ENCODE measurements at places on chromosomes 1 and 21. TPM values are rescaled to one million over a fixed set of nuclear protein-coding genes. Genes with fewer than 3 reads are reported as not detected.

Gene ESRRG
- not detected for total RNA-seq

DNA sequence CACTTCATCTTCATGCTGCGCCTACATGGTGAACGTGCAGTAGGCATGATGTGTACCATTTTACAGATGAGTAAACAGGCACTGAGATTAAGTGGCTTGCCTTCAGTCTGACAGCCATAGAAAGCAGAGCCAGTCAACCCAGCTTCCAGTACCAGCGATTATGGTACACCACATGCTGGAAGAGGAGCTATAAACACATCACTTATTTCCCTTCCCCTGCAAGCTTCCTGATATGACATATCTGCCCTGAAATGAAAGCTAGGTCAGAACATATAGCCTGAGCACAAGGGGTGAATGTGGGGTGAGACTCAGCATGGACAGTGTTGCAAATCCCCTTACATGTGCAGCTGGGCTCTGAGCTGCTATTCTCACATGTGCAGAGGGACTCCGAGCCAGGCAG lies 33.8 kb upstream of the IL20 start:
- no peak overlapping the region for H3K4me3 ChIP-seq
- peaks cover 5% of the 10 kb centered on the region for H3K27me3 ChIP-seq
- peaks cover 22% of the 10 kb centered on the region for H3K4me1 ChIP-seq
- no peak for DNase-seq
- no peak overlapping the region for H3K27ac ChIP-seq

Gene LENEP
- total RNA-seq = not detected

DNA sequence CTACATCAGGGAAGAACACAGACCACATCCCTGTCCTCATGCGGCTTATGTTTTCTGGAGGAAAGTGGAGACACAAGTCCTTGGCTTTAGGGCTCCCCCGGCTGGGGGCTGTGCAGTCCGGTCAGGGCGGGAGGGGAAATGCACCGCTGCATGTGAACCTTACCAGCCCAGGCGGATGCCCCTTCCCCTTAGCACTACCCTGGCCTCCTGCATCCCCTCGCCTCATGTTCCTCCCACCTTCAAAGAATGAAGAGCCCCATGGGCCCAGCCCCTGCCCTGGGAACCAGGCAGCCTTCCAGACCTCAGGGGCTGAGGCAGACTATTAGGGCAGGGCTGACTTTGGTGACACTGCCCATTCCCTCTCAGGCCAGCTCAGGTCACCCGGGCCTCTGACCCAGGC lies 45.5 kb downstream of the TNNT2 start:
- H3K36me3 ChIP-seq = no peaks in the 10 kb centered on the region
- peaks cover 68% of the 10 kb centered on the region for H3K27me3 ChIP-seq
- DNase-seq = no peak
- peaks cover 5% of the 10 kb centered on the region for H3K4me1 ChIP-seq
- no peak overlapping the region for H3K4me3 ChIP-seq
- H3K27ac ChIP-seq = no peak overlapping the region

Gene IRF6
- total RNA-seq = 0.14 TPM

- no peaks in the 10 kb centered on the region for H3K36me3 ChIP-seq
- H3K27ac ChIP-seq = no peak overlapping the region
- H3K4me3 ChIP-seq = no peak overlapping the region
- H3K27me3 ChIP-seq = peaks cover 52% of the 10 kb centered on the region
These were observed 6.5 kb upstream of the C2CD4D start for GRCh38 chr1:151846062-151846568.

Gene NECAP2
- total RNA-seq = 70.4 TPM

- no peaks in the 10 kb centered on the region for H3K36me3 ChIP-seq
- H3K27ac ChIP-seq = no peak overlapping the region
- H3K4me1 ChIP-seq = peaks cover 8% of the 10 kb centered on the region
- H3K27me3 ChIP-seq = peaks cover 36% of the 10 kb centered on the region
These were observed 261.1 kb downstream of the CAMTA1 start for GRCh38 chr1:7046314-7046713.

- H3K4me1 ChIP-seq = peaks cover 90% of the 10 kb centered on the region
- H3K27me3 ChIP-seq = no peaks in the 10 kb centered on the region
- peak overlapping the region; percentile 88 for H3K27ac ChIP-seq
- H3K36me3 ChIP-seq = no peaks in the 10 kb centered on the region
These were observed 18.1 kb upstream of the PTPN14 start for GRCh38 chr1:214569357-214570004.

Gene RPTN
- not detected for total RNA-seq

- peak overlapping the region; percentile 93 for H3K27ac ChIP-seq
- peaks cover 86% of the 10 kb centered on the region for H3K4me1 ChIP-seq
- peak; percentile 82 for DNase-seq
- no peaks in the 10 kb centered on the region for H3K27me3 ChIP-seq
- peaks cover 53% of the 10 kb centered on the region for H3K36me3 ChIP-seq
These were observed 31.8 kb downstream of the SDCCAG8 start for GRCh38 chr1:243287652-243288051.

GRCh38 chr1:106875622-106876021 lies 180.9 kb upstream of the PRMT6 start:
- no peaks in the 10 kb centered on the region for H3K4me1 ChIP-seq
- no peak overlapping the region for H3K27ac ChIP-seq
- H3K36me3 ChIP-seq = no peaks in the 10 kb centered on the region
- DNase-seq = no peak
- no peak overlapping the region for H3K4me3 ChIP-seq

Gene PROK1
- total RNA-seq = not detected

Gene SMIM34
- not detected for total RNA-seq

All from HFFc6 (cell line).